ENCODE measurements at places on chromosomes 3 and 15. TPM values are rescaled to one million over a fixed set of nuclear protein-coding genes. Genes with fewer than 3 reads are reported as not detected.

- DNase-seq: peak; percentile 65
Observed at GRCh38 chr3:193744048-193744821, 151.2 kb downstream of the OPA1 start.

GRCh38 chr3:49928481-49929017 is 1.1 kb downstream of the MON1A start:
- no peak for DNase-seq

DNA sequence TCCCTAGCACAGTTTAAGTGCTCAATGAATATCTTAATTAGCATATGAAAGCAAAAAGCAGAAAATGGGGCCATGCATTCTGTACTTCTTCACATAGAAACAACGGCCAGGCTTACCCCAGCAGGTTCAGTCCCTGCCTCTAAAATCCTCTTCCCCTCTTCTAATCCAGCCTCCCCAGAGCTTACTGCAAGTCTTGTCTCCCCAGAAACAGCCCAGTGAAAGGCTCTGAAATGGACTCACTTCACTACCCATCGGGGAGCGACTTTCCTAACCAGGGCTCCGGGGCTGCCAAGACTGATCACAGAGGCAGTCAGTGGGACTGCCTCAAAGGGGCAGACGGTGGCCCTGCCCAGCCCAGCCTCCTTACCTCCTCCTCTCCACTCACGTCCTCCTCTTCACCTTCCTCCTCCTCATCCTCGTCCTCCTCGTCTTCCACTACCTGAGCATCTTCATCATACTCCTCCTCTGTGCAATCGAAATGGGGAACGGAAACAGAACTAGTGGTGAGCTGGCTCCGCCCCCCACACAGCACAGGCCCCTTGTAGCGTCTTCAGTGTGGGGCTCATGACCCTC is 38.0 kb downstream of the ANP32A start:
- DNase-seq: no peak

GRCh38 chr15:34059946-34060345 is 20.9 kb upstream of the AVEN start:
- no peak for DNase-seq

DNA sequence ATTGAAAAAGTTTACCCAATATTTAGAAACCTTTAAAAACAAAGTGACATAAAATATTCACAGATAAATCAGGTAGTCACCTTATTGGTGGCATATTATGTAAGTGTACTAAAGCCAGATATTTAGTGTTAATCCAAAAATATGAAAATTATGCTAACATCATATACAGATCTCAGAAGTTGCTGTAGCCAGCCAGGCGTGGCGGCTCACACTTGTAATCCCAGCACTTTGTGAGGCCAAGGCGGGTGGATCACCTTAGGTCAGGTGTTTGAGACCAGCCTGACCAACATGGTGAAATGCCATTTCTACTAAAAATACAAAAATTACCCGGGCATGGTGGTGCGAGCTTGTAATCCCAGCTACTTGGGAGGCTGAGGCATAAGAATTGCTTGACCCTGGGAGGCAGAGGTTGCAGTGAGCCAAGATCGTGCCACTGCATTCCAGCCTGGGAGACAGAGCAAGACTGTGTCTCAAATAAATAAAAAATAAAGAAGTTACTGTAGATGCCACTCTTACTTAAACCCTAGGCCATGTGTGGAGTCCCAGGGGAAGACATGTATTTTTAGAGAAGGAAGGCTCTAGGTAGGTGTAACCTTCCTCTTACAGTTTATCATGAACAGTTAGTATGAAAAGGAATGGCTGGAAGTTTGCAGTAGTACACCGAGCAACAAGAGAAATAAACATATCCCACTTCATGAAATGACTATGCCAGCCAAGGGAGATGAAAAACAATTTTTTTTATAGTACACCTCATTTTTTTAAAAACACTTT is 9.6 kb downstream of the SETD5 start:
- no peak for DNase-seq

DNA sequence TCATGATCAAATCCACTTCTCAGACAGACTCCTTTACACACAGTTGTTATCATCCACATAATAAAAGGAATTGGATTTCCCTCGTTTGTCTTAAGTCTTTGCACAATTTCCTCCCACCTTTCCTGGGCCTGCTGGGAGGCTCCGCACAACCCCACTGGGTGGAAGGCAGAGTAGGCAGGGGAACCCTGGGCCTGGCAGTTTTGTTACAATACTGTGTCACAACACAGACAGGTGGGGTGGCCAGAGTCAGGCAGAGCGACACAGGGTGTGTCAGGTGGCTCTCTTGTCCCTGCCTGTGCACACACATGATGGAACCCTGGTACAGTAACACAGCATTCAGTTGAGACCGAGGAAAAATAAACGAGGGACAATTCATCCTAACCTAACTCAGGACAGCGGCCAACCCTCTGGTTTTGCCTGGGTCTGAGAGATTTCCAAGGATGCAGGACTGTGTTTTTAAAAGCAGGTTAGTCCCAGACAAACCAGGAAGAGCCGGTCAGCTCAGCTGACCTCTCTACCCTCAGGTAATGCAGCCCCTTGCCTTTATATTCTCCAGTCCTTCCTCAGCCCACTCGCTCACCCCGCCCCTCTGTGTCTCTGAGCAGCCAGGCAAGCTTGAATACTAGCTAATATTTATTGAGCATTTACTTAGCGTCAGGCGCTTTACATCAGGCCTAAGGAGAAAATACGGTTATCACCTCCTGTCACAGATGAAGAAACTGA is 8.8 kb upstream of the FAM174B start:
- DNase-seq: no peak

DNA sequence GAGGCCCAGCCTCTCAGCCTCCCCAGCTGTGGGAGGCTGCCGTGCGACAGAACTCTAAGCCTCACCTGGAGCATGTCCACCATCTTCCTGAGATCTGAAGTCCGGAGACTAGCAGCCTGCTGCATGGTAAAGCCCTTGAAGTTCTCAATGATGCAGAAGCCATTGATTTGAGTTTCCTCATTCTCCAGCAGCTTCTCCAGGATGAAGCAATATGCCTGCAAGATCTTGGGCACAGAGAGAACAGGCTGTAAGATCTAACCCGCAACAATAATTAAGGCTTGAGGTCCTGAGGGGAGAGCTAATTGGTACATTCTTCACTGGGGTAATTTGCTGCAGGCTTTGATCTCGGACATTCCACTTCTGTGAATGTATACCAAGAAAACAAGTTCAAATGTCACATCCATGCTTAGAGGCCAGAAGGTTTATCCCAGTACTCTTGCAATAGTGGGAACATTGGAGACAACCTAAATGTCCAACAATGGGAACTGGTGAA is 9.7 kb downstream of the RLBP1 start:
- DNase-seq: no peak

DNA sequence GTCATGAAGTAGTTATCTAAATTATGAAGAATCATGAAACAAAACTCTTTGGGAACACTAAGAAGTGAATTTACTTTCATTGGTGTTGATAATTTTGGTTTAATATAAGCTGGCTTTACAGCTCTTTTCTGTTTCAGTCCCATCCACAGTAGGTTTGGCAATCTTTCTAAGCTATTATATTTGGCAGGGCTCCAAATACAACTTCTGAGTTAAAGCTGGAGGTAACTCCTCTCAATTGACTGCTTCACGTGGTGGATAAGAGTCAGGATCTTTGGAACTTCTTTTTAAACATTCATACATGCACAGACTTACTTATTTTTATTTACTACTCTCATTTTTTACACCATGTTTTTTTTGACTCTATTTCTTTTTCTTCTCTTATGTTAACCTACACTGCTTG is 106.5 kb upstream of the EPHA3 start:
- DNase-seq: no peak

DNA sequence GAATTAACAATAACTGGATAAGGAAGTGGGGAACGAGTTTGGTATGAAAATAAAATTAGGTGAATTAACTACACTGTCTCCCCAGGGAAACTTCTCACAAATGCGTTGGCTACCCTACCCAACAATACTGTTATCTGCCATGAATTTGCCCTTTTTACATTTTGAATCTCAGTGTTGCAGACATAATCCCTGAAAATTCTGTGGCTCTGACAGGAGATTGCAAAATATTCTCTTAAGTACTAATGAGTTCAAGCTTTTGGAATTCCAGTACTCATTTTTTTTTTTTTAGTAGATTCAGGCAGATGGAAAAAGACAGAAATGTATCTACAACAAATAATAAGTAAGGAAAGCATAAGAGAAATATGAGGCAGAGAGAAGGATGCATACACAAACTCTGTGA is 332.6 kb downstream of the LSAMP start:
- no peak for DNase-seq

CPLX3 gene
- total RNA-seq: not detected

GATM gene
- 0.78 TPM for total RNA-seq

TMEM207 gene
- total RNA-seq: not detected

CPOX gene
- 39.9 TPM for total RNA-seq

ZNF660 gene
- total RNA-seq: 0.08 TPM

KCNMB2 gene
- not detected for total RNA-seq

Measured in H4 (cell line).